ENCODE measurements at places on chromosomes 3 and 15. TPM values are rescaled to one million over a fixed set of nuclear protein-coding genes. Genes with fewer than 3 reads are reported as not detected.

Gene FAM107A
- total RNA-seq, result 95.2 TPM

DNA sequence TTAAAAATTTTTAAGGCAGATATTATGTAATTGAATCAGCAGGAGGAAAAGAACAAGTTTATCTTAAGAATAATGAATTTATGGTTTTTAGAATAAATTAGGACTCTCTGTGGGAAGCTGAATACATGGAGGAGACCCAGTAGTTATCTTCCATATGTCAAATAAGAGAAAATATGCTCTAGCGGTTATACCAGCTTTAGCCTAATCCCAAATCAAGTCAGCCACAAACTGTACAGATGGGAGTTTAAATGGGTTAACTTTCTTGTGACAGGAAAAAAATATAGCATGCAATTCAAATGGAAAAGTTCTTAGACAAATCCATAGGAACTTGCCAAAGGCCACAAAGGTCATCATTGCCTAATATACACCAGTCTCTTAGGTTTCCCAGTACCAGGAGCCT is 84.3 kb downstream of the TTBK2 start:
- DNase-seq, result no peak

GRCh38 chr15:25710184-25710583 is 152.9 kb downstream of the ATP10A start:
- DNase-seq, result peak; percentile 73

DNA sequence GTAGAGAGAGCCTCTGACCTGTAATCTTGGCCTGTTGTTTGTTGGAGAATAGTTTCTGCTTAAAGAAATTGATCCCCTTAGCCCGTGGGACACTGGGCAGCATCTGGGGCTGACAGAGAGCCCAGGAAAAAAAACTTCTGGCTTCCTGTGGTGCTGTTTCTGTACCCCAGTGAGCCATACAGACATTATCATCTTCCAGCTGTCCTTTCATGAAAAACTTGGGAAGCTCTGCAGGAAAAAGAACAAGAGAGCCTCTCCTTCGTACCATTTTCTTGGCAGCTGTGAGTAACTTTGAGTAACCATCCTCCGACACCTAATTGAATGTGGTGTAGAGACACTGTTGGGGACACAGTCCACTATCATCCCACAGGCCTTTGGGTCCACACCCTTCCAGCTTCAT is 333.0 kb downstream of the SHQ1 start:
- DNase-seq, result no peak

- no peak for DNase-seq
These were observed 225.3 kb upstream of the PPP2R3A start for GRCh38 chr3:135740211-135740610.

DNA sequence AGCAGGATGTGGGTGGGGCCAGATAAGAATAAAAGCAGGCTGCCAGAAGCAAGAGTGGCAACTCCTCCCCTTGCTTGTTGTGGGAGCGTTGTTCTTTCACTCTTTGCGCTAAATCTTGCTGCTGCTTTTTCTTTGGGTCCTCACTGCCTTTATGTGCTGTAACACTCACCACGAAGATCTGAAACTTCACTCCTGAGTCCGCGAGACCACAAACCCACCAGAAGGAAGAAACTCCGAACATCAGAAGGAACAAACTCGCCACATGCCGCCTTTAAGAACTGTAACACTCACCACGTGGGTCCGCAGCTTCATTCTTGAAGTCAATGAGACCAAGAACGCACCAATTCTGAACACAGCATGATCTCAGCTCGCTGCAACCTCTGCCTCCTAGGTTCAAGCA is 72.9 kb downstream of the IL12A start:
- DNase-seq, result no peak

DNA sequence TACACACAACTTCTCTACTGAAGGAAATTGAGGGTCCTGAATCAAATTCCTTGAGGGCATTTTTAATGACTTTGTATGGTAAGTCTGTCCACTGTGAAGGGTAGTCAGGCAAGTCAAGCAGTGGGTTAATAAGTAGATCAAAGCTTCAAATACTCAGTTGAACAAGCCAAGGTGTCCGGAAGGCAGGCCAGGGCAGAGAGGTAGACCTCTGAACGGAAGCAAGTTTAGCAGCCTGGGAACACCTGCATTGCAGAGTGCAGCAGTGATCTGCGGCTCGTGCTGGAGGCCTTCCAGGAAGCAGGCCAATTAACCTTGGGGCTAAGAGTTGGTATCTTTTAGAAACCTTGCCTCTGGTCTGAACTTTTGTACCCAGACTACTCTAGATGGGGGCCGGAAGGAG is 143.8 kb downstream of the LRTM1 start:
- DNase-seq, result no peak

Gene GMNC
- total RNA-seq, result 2.9 TPM

DNA sequence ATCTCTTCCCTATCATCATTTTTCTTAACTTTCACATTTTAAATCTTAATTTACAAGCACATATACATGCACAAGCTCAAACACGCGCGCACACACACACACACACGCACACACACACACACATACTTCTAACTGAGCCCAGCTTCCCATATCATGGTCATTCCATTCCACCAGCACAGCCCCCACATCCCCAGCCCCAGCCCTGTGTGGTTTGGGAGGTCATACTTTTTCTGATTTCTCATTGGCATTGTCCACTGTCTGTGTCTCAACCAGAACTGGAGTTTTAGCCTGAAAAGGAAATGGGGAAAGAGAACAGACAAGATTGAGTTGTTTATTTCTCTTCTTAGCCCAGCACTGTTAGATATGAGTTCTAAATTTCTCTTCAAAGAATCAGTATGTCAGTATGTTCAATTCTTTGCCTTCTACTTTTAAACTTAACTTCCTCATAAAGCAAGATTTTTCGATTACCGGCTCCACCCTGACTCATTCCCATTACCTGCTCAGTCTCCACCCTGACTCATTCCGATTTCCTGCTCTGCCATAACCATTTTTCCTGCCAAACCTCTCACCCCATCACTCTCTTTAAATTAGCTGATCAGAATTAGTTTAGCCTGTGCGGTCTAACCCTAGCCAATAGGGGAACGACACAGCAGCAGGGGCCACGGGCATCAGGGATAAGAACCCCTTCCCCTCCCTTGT is 6.4 kb downstream of the IQCF1 start:
- DNase-seq, result no peak
